ENCODE measurements at places on chromosomes 3 and 15.

- DNase-seq = no peak
Observed at GRCh38 chr3:51683566-51683965, 12.5 kb downstream of the TEX264 start.

GRCh38 chr3:82194870-82195269 lies 433.4 kb upstream of the GBE1 start:
- DNase-seq = no peak

GRCh38 chr3:196968233-196969133 lies at the start of gene PIGZ:
Gene PIGZ (minus strand): TSS chr3:196968833. CDS start chr3:196952031, 16,802 bp downstream.
- no peak for DNase-seq

DNA sequence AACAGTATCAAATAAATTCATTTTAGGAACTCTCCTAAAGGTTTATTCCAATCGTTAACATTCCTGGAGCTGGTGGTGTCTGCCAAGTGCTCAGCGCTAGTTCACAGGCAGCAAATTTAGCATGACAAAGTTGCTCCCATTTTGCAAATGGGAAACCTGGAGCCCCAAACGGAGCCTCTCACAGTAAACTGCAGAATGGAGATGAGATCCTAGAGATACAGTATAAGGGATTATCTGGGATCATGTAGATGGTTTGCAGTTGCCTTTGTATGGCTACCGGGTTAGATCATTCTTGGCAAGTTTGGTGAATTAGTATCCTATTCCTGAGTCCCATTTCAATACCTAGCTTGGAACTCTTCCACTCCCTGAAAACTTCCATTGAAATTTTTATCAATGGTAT lies 173.7 kb downstream of the CDIN1 start:
- DNase-seq = no peak

DNA sequence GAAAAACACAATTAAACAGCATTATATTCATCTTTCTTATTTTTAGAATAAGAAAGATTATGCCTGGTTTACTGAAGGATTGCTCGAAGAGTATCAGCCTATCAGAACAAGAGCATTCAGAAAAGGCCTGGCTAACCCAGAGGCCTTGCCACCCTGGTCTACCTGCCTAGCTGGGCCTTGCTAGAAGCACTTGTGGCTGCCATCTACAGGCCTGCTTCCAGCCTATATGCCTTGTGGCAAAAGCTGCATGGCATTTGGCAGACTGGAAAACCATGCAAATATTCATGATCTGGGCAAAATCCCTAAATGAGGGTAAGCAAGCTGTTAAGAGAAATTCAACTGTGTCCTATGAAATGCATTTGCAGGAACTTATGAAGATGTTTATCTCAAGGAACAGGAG lies 9.3 kb upstream of the ATP13A4 start:
- peak; percentile 15 for DNase-seq

Data from NCI-H460 (cell line).